ENCODE measurements at places on chromosomes 3 and 15. TPM values are rescaled to one million over a fixed set of nuclear protein-coding genes. Genes with fewer than 3 reads are reported as not detected.

DNA sequence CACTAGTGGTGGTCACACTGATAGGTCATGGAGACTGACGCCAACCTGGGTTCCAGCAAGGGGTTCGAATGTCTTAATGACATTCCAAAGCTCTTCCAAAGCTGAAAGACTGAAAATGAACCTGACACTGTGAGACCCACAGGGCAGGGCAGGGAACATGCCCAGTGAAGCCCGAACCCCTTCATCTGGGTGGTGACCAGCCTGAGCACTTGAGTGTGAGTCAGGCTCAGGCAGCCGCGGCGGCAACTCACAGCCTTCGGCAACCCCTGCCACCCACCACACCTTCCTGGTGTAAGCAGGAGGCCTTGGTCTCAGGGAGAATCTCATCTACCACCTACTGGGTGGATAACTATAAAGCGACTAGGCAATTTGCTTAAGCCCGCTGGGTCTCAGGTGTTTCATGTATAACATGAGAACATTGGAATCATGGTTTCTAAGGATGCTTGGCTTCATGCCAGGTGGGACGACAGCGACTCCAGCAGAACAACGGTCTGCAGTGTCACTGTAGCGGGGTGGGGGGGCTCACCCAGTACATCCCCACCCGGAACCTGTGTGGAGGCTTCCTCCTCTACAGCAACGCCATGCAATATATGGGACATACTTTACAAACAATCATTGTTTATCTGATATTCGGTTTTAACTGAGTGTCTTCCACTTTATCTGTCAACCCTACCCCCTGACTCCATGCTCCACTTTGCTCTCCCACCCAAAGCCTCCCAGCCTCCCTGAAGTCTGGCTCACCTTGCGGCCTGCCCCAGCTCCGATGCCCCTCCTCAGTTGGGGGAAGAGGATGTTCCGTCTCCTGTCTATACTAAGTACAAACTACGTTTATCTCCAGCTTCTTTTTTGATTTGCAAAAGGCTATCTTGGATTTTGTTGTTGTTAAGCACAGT lies 125.0 kb upstream of the MEF2A start:
- DNase-seq, result no peak

GRCh38 chr3:114863848-114864247 lies 283.2 kb downstream of the ZBTB20 start:
- no peak for DNase-seq

The SCG5 gene
- 1.3 TPM for total RNA-seq

DNA sequence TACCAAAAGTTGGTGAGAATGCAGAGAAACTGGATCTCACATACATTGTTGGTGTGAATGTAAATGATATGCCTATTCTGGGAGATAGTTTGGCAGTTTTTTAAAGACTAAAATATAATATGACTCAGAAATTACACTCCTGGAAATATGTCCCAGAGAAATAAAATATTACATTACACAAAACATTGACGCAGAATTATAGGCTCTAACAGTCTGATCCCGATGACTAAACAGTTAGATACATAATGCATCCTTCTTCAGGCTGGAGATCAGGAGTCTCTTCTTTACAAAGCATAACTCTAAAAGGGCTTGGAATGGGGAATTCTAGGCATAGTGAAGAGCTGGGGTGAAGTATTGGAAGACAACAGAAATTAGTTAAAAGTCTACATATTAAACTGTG lies 586.2 kb upstream of the NECTIN3 start:
- DNase-seq, result no peak

The KCNAB1 gene
- total RNA-seq, result 0.16 TPM

DNA sequence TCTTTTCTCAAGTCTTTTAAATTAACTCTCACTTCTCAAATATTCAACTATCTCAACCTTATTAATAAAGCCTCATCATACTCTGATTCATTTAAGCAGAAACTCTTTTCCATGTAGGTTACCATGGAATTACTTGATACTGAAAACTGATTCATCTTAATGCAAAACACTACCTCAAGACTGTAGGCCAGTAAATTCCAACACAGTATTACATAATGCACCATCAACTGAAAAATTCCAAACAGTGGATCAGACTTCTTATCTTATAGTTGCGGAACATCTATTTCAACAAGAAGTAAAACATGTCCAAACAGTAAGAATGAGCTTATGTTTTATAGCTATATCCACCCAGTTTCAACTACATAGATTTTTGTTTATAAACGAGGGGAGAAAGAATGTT lies 124.5 kb downstream of the PEAK1 start:
- no peak for DNase-seq

DNA sequence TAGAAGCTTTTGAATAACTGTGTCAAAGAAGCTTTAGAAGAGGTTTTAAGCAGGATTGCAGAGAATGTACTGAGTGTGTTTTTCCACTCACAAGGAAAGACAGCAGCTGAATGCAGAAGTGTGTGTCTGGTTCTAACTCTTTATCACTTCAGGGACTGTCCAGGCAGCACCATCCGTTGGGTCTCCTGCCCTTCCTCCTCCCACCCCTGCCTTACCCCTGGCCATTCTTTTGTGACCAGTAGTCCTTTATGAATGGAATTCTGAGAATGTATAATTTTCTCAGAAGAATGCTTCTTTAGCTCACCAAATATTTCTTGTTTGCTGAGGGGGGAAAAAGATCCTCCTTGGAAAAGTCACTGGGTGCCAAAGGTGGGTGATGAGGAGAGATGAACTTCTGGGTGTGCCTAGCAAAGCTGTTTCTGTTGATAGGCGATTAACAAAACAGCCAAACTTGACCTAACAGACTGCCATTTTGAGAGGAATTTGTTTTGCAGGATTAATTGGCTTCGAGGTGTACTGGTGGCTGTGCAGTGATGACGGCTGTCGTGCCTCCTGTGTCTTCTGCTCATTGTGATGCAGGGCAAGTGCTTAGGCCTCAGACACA lies 70.9 kb downstream of the IGF1R start:
- no peak for DNase-seq

DNA sequence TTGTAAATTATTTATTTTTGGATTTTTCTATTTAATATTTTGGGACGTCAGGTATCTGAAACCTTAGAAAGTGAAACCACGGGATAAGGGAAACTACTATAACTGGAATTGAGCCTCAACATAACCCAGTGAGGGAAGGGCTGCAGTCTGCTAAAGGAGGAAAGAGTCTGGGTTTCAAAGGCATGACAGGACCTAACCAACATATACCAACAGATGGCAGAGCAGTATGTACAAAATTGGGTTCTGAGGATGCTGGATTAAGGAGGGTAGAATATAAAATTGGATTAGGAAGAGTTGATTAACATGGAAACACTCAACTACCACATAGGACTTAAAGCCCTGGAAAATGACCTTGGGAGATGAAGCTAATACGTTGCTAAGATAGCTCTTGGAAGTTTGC lies 603.5 kb downstream of the MECOM start:
- DNase-seq, result peak; percentile 16

The TRPC1 gene
- total RNA-seq, result 8.4 TPM

The GHSR gene
- not detected for total RNA-seq

GRCh38 chr3:7585052-7585451 lies 724.1 kb downstream of the GRM7 start:
- DNase-seq, result no peak

DNA sequence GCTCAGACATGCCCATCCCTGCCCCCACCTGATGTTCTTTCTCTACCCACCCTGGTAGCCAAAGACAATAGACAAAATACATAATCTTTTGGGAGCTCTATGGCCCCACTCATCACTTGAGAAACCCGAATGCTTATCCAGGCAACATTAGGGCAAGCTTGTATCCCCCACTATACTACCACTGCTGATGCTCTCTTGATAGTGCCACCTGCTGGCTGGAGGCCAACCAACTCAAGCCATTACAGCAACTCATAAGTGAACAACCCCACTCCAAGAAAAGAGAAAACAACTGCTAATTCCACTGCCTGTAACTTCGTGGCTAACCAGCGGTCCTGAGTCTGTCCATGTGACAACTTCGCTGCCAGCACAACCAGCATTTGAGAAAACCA lies 342.5 kb upstream of the TGFBR2 start:
- no peak for DNase-seq

DNA sequence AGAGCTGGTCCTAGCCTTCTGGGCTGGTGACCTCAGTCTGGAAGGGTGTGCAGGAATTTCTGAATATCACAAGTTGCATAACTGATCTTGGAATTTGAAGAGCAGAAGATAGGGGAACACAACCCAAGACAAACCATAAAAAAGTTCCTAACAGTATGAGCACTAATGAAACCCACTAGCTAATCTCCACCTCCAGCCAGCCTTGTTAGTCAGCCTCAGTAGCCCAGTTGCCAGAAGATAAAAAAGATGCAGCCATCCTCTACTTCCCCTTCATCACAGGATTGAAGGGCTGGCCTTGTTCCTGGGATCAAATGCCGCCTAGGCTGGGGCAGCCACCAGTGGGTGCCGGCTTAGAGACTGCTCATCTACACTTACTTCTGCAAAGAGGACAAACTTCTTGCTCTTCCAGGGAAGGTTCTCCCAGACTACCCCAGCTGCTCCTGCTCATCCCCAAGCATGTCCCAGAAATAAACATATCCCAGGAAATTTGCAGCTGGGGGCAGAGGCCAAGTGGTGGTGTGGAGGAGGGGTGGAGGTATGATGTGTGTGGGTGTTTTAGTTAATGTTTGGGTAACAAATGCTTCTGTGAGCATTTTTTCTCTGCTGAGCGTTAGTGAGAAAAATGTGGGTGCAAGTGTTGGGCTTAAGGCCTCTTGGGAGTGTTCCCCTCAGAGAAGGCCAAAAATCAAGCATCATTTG lies 9.2 kb upstream of the ITGA11 start:
- no peak for DNase-seq

DNA sequence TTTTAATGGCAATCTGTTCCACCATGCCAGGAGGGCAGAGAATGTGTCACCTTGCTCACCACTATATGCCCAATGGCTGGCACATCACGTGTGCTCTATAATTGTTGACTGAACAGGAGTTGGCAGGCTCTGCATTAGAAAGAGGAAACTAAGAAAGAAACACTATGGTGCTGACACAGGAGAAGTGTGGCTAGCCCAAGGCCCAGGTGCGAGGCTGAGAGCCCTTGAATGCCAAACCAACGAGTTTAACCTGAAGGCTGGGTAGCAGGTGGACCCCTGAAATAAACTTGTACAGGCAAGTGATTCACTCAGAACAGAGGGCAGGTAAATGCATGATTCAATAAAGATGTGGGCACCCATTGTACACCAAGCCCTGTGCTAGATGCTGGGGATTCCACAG lies 2.4 kb downstream of the CHCHD4 start:
- DNase-seq, result no peak

- no peak for DNase-seq
These were observed 1100.3 kb downstream of the TBL1XR1 start for GRCh38 chr3:176097027-176097426.

GRCh38 chr3:73485877-73486330 lies 138.8 kb downstream of the PDZRN3 start:
- DNase-seq, result no peak

GRCh38 chr3:59527493-59527892 lies 477.7 kb upstream of the CFAP20DC start:
- DNase-seq, result no peak

DNA sequence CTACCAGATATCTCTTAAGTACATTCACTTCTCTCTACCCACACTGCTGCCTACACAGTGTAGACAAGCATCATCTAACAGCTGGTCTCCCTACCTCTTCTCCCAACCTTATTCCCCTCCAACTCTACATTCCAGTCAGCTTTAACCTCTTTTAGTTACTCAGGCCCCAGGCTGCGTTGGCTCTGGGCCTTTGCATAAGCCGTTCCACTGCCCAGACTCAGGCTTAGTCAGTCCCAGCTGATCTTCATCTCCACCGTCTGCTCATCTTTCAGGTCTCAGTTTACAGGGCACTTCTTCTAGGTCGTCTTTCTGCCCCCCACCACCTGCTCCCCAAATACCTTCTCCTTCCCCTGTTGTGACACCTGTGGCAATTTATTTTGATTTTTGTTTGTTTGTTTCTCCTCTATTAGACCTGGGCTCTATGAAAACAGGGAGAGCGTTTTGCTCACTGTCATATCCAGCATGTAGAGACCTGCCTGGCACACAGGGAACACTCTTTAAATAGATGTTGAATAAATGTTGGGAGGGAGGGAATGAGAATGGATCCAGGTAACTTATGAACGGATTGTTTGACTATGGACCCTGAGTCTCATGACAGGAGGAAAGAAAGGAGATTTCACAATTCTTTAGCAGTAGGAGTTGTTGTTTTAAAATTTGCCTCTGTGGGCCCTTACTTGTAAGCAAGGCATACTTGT lies 11.1 kb downstream of the SLC27A2 start:
- no peak for DNase-seq

GRCh38 chr3:107272471-107272870 lies 104.8 kb upstream of the CCDC54 start:
- DNase-seq, result no peak

The ACTC1 gene
- 6,424 TPM for total RNA-seq

The PIGZ gene
- total RNA-seq, result 3.1 TPM

DNA sequence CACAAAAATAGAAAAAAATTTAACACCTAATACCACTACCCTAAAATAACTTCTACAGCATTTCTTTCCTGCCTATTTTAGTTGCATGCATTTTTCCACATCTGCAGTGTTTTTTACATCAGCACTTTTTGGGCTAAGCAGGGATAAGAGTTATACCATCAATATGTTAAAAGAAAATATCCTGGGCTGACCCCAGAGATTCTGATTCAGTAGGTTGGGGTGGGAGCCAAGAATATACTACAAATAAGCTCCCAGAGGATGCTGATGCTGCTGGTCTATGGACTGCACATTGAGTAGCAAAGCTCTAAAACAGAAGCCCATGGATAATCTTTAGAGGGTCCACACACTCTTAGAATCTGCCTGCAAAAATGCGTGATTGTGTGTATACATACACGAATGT lies 14.8 kb downstream of the FYCO1 start:
- DNase-seq, result no peak

DNA sequence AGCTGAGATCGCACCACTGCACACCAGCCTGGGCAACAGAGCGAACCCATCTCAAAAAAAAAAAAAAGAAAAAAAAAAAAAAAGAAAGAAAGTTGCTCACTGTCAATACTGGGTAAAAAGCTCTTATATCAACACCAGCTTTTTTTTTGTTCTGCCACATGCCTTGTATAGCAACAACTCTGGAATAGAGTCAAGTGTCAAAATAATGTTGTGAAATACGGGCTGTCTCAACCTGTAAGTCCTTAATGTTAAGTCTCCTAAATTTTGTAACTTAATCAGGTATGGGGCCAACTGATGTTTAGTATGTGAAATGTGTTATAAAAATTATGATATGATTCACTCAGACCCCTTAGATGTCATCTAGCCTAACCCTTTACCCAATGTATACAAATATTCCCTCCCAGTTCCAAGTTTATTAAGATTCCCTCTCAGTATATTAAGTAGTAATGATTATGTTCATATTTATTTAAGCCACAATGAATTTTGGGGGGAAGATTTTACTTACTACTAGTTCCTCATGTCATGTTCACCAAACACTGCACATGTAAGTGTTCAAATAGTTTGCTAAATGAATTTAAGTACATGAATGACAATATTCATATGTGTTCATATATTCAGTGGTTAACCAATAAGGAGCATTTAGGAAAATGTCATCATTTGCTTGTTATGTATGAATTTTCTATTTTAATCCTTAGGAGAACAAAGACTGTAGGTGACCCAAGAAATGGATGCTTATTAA lies 52.2 kb downstream of the GPR160 start:
- no peak for DNase-seq
